ENCODE measurements at places on chromosomes 6 and 20.
A peak's percentile ranks its signal among the peaks of the same experiment; 100 is the strongest.

DNA sequence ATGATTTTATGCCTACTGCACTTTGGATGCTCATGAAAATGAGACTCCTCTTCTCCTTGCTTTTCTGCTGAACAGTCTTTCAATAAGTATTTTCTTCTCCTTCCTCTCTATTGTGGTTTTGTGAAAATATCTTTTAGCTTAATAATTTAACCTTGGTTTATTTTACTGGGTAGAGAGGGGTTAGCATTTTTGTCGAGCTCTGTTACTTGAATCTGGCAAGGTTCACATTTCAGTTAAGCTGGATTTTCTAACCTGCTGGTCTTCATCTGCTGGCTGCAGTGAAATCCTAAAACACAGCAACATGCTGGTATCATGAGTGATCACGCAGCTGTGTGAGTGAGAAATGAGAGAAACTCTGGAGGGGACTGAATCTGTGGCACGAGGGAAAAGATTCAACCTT is 222.7 kb upstream of the NOX3 start:
- no peak overlapping the region for H3K4me3 ChIP-seq
- peaks cover 13% of the 10 kb centered on the region for H3K27me3 ChIP-seq
- H3K4me1 ChIP-seq, result no peaks in the 10 kb centered on the region
- H3K27ac ChIP-seq, result no peak overlapping the region

DNA sequence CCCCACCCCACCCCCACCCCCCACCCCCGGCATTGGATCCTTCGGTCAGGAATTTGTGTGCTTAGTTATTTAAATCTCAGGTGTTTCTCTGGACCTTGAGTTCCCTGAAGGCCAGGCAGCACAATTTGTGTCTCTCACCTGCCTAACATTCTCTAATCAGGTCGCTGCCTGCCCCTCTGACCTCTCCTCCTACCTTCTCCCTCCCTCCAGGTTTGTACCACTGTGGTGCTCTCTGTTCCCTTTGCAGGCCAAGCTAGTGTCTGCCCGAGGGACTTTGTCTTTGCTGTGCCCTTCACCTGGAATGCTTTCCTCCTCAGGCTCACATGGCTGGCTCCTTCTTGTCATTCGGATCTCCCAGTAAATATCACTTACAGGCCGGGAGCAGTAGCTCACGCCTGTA is 131.4 kb upstream of the SLC2A12 start:
- no peaks in the 10 kb centered on the region for H3K36me3 ChIP-seq
- peaks cover 4% of the 10 kb centered on the region for H3K4me1 ChIP-seq
- H3K27ac ChIP-seq, result no peak overlapping the region
- H3K27me3 ChIP-seq, result no peaks in the 10 kb centered on the region

DNA sequence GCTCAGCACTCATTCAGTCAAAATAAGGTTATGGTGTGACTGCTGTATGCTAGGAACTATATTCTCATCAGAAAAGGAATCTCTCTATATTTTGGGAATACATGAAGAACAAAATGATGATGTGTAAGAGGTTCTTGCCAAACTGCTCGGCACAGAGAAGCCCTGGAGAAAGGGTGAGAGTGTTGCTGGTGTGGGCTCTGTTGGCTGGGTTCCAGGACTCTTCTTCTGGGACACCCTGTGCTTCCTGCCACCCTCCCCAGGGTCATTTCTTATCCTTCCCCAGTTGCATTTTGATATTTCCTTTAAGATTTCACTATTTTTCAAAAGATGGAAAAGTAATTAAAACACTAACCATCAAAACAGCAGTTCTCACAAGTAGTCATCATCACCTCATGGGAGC is 28.8 kb downstream of the CST1 start:
- DNase-seq, result no peak
- no peaks in the 10 kb centered on the region for H3K36me3 ChIP-seq
- no peaks in the 10 kb centered on the region for H3K4me1 ChIP-seq

GRCh38 chr6:52571099-52571755 is 5.6 kb downstream of the TRAM2 start:
- no peak overlapping the region for H3K4me3 ChIP-seq
- H3K27ac ChIP-seq, result no peak overlapping the region
- no peak for DNase-seq
- peaks cover 44% of the 10 kb centered on the region for H3K4me1 ChIP-seq
- no peaks in the 10 kb centered on the region for H3K27me3 ChIP-seq
- peaks cover 1% of the 10 kb centered on the region for H3K36me3 ChIP-seq

DNA sequence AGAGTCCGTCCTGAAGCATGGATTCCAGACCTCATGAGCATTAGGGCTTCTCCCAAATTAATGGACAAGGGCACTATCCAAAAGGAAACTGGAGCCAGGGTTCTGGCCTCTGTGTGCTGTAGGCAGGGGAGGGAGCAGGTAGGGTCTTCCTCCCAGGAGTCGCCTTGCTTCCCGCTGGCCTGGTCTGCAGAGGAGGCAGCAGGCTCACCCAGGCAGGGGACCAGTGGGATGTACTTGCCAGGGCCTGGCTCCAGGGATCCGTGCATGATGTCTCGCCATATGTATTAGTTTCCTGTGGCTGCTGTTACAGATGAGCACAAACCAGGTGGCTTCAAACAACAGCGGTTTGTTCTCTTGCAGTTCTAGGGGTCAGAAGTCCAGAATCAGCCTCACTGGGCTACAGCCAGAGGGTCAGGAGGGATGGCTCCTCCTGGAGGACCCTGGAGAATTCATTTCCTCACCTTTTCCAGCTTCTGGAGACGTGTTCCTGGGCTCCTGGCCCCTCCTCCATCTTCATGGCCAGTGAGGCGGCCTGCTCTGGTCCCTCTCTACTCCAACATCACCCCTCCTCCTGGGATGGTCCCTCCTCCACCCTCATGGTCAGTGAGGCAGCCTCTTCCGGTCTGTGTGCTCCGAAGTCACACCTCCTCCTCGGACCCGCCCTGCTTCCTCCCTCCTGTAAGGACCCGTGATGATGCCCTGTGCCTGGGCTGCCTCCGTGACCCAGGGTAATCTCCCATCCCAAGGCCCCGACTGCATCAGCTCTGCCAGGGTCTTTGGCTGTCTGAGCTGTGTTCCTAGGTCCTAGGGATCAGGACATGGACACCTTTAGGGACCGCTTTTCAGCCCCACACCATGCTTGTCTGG is 329.1 kb downstream of the CDH4 start:
- no peaks in the 10 kb centered on the region for H3K4me1 ChIP-seq
- no peaks in the 10 kb centered on the region for H3K36me3 ChIP-seq
- DNase-seq, result no peak
- H3K4me3 ChIP-seq, result no peak overlapping the region

DNA sequence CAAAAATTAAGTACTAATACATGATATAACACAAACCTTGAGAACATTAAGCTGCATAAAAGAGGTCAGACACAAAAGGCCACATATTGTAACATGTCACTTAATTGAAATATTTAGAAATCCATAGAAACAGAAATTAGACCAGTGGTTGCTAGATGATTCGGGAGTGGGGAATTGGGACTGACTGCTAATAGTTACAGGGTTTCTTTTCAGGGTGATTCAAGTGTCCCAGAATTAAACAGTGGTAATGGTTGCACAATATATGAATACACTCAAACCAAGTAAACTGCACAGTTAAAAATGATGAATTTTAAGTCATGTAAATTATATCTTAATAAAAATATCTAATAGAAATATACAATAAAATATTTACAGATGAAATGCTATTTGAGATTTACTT is 174.5 kb downstream of the WDR27 start:
- no peak overlapping the region for H3K4me3 ChIP-seq
- no peaks in the 10 kb centered on the region for H3K36me3 ChIP-seq
- no peak overlapping the region for H3K27ac ChIP-seq
- peaks cover 17% of the 10 kb centered on the region for H3K4me1 ChIP-seq

DNA sequence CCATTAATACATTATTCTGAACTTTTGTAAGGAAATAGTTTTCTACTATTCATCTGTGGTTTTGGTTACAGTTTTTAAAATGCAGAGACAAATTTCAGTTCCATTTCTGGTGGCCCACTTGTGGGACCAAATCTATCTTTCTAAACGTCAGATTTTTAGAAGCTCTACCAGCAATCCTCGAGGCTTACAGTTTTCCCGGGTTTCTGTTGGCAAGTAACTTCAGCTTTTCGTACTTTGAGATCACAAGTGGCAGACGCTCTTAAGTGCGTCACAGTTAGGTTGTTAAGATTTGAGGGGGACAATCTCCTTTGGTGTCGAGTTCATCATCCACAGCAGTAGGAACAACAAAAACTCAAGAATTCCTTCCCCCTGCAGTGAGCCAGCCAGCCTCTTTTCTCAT is 60.0 kb downstream of the JARID2 start:
- H3K4me1 ChIP-seq, result peaks cover 86% of the 10 kb centered on the region
- no peak for DNase-seq
- H3K27me3 ChIP-seq, result no peaks in the 10 kb centered on the region
- no peak overlapping the region for H3K27ac ChIP-seq

- DNase-seq, result peak; percentile 2
- H3K36me3 ChIP-seq, result no peaks in the 10 kb centered on the region
- peak overlapping the region; percentile 6 for H3K27ac ChIP-seq
- peaks cover 8% of the 10 kb centered on the region for H3K4me1 ChIP-seq
- no peaks in the 10 kb centered on the region for H3K27me3 ChIP-seq
Measured at GRCh38 chr20:56554869-56555268, 21.8 kb downstream of the FAM209B start.

- no peak for DNase-seq
- H3K27me3 ChIP-seq, result no peaks in the 10 kb centered on the region
- H3K4me1 ChIP-seq, result peaks cover 60% of the 10 kb centered on the region
- peaks cover 4% of the 10 kb centered on the region for H3K36me3 ChIP-seq
- peak overlapping the region; percentile 99 for H3K27ac ChIP-seq
Measured at GRCh38 chr20:47358039-47358671, 1.7 kb upstream of the ZMYND8 start.

DNA sequence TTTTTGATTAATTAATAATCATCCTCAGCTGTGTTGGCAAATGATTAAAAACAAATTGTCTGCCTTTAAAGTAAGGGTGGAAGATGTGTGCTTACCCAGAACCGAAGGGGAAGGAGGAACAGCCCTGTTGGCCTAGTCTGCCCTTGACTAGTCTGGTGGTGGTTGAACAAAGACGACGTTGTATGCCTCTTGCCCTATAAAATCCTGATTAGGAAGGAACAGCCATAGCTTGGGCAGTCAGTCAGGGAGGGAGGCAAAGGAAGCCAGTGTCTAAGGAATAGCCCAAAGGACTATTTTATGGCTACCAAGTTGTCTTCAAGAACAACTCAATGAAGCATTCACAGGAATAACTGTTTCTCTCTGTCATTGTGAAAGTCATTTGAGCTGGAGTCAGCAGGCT is 70.7 kb downstream of the PRDM1 start:
- H3K27ac ChIP-seq, result no peak overlapping the region
- no peak for DNase-seq
- peaks cover 19% of the 10 kb centered on the region for H3K27me3 ChIP-seq
- no peaks in the 10 kb centered on the region for H3K36me3 ChIP-seq
- peaks cover 24% of the 10 kb centered on the region for H3K4me1 ChIP-seq
- no peak overlapping the region for H3K4me3 ChIP-seq

DNA sequence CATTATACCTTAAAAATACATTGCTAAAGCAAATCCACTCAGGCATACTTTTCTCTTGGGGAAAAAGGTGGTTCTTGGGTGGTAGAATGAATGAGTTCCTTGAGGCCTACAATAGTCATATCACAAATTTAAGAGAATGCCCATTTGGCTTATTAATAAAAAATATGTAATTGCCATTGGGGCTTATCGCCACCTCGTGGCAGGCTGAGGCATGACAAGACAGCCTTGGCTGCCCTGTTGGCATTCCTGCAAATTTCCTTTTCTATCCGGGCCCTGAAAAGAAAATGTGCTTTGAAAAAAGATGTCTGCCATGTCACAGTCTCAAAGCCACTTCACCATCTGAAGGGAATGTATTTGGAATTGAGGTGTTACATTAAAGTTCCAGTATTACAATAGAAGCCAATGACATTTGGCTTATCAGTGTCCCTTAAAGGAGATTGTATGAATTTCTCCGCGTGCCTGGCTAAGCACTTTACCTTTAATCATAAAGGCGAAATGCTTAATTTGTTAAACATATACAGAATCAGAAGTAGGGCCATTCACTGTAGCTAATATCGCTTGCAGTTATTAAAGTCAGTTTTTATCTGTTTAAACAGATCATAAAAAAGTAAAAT is 188.3 kb upstream of the ZFP64 start:
- H3K36me3 ChIP-seq, result peaks cover 3% of the 10 kb centered on the region
- H3K27ac ChIP-seq, result no peak overlapping the region
- no peaks in the 10 kb centered on the region for H3K27me3 ChIP-seq
- DNase-seq, result peak; percentile 15

- no peaks in the 10 kb centered on the region for H3K36me3 ChIP-seq
- H3K4me1 ChIP-seq, result no peaks in the 10 kb centered on the region
- no peak for DNase-seq
- H3K4me3 ChIP-seq, result no peak overlapping the region
Measured at GRCh38 chr20:59577809-59578435, 26.4 kb upstream of the PHACTR3 start.

GRCh38 chr6:108655806-108656651 is 95.3 kb downstream of the FOXO3 start:
- no peak for DNase-seq
- H3K4me1 ChIP-seq, result peaks cover 17% of the 10 kb centered on the region
- no peaks in the 10 kb centered on the region for H3K27me3 ChIP-seq
- no peak overlapping the region for H3K27ac ChIP-seq
- no peaks in the 10 kb centered on the region for H3K36me3 ChIP-seq
- H3K4me3 ChIP-seq, result no peak overlapping the region

DNA sequence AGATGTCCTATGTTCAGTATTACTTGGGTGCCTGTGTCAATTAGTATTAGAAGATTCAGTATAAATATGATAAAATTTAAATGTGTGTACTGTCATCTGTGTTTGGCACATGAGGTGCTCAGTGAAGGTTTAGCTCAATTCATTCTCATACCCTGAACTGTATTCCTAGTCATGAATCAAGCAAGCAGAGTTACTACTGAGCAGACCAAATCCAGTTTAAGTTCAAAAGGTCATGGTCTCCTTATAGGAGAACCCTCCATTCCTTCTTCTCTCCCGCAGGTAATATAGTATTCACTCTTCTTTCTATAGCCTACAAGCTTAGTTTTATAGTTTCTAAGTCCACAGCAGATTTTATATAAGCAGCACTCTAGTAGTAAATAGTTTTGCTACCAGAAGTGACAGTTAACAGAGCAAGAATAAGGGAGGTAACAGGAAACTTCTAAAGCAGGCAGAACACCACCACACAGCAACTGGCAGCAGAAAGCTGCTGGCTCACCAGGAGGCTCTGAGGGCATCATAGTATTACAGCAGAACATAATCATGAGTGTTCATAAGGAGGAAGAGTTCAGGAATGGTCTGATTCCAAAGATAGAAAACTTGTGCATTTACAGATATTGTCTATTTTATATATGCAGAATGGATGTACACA is 133.2 kb downstream of the SLC16A10 start:
- no peak for DNase-seq
- H3K36me3 ChIP-seq, result no peaks in the 10 kb centered on the region
- no peaks in the 10 kb centered on the region for H3K27me3 ChIP-seq
- no peak overlapping the region for H3K27ac ChIP-seq
- H3K4me1 ChIP-seq, result no peaks in the 10 kb centered on the region
- no peak overlapping the region for H3K4me3 ChIP-seq

All from activated T-cell treated with anti-CD3 and anti-CD28 coated beads, Interleukin-2, amount 50 U/mL, for 72 hours (primary cell).